ENCODE measurements at places on chromosomes 2 and 18. TPM values are rescaled to one million over a fixed set of nuclear protein-coding genes. Genes with fewer than 3 reads are reported as not detected.

DNA sequence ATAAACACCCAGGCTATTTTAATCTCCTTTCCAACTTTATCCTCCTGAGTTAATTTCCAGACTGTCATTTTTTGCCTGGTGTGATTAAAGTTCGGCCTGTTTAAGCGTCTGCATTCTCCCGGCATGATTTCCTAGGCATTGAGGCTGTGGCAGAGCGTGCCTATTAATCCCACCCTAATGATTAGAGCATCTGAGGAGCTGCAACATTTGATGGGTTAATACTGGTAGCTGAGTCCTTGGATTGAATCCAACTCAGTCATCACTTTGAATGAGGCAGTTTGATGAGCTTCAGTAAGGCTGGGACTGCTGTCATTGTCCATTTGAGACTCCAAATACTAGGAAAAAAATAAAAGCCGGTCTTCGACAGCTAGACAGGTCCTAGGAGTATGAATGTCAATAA lies 882.5 kb downstream of the SLC4A3 start:
- no peak for DNase-seq

- no peak for DNase-seq
Observed at GRCh38 chr2:238225911-238226697, 13.7 kb downstream of the HES6 start.

DNA sequence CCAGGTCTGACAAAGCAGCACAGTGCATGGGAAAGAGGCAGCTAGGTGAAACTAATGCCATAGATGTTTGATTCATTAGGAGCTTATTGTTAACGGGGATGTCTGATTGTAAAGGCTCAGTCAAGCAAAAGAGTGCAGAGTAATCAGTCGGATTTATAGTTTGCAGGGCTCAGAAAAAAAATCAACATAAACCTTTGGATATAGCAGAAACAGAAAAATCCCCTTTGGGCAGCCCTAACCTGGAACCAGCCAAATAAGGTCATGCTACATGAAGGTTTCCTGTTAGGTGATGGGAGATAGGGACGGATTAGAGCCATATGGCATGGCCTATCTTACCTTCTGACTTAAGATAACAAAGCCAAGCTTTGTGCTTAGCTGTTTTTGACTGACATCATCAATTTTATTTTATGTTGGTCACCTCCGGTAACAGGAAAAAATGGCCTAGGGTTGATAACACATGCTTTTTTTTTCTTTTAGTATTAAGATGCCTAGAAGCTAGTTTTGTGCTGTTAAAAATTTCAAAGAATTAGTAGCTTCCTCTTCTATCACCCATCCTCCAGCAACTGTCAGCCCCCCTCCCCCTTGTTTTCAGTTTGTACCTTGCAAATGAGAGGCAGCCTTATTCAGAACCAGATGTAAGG lies 60.7 kb upstream of the ZEB2 start:
- no peak for DNase-seq

DNA sequence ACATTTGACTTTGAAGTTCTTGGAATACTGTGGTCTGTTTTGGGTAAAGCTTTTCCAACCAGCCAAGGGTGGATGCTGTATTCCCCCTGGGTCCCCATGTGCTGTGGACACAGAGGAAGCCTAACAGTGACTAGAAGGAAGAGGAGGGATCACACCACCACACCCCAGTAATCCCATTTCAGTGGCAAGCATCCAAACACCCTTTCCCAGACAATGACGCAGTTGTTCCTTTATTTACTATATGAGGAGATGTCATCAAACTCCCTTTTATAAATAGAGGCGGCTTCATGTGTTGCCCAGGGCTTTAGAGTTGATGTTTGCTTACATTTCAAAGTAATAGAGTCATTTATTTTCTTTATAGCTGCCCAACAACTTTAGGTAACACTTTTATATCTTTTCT lies 959.4 kb upstream of the GYPC start:
- no peak for DNase-seq

DNA sequence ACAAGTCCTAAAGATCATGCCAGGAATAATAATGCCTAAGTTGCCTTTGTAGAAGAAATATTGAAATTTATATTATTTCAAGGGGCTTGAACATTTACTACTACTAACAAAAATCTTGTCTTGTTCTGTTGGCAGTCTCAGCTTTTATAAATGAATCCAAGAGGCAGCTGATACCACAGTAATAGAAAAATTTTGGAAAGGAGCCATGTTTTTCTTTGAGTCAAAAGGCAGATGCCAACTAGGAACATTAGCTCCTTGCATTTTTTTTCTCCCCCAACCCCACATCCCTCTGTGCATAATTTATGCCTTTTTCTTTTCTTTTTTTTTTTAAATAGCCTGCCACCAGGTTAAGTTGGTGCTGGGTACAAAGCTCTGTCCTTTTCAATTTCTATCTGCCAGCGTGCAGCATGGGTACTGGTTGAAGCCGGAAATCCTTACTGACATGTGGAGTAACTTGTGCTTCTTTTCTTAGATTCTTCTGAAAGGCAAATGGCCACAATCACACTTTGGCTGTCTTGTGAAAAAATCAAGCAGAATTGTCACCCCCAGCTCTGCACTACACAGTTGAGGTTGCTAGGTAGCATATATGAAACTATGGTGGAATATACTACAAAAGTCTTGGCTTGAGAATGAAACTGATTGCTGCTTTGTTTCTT lies 98.8 kb downstream of the RHBDD1 start:
- no peak for DNase-seq

FAM228B gene
- polyA plus RNA-seq: 27.3 TPM

SERPINB7 gene
- polyA plus RNA-seq: not detected

Measured in right lung (tissue), 10 donors.